Stimulated activated CD8-positive, alpha-beta memory T cell treated with anti-CD3 and anti-CD28 coated beads, Interleukin-7, amount 100 ng/mL, for 48 hours (primary cell): ENCODE measurements at places on chromosomes 7 and 10.

DNA sequence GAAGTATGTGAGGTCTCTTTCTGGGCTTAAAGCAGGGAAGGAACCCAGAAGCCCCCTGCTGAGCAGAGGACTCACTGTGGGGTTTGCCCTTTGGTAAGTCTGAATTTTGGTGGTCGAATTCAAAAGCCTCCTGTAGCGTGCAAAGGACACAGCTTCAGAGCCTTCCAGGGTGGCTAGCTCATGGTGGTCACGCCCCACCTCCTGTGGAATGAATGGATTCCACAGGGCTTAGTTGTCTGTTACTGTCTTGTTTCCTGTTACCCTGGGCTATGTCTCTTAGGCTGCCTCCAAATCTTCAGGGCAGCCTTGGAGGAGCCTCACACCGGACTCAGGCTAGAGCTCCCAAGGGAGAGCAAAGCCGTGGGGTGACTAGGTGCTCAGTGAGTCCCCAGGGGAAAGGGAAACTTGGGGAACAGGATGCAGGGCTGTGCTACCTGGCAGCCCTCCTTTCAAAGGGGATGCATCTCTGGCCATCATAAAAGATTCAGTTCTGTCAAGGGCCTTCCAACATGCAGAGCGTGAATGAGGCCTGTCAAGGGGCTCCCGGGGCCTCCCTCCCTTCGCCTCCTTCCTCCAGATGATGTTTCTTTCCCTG lies 211.7 kb downstream of the CCSER2 start:
- no peak for DNase-seq

DNA sequence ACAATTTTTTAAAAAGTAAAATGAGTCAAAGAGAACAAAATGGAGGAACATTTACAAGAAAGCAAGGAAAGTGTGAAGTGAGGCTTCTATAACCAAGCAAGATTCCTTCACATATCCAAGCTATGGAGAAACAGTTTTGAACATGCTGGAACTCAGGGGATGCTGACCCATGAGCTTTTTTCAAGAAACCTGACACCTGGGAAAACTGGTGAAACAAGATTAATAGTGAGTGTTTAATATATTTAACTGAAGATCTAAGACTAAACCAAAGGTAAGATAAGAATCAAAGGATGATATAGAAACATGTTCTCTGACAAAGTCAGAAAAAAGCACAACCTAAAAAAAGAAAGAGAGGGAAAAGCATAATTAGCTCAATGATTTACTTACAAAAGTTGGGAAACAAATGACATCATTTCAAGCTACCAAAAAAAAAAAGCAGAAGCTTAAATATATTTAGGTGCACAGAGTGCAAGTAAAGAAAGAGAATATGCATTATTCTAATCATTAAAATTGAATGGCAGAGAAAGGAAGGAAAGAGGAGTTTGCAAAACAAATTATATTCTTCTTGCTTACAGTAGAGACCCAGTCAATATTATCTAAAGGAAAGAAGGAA lies 24.9 kb downstream of the C7orf25 start:
- DNase-seq: no peak

- no peak for DNase-seq
Measured at GRCh38 chr10:86363833-86364490, 2.6 kb downstream of the GRID1 start.

- DNase-seq: no peak
Measured at GRCh38 chr7:37052705-37053104, 328.4 kb upstream of the AOAH start.

DNA sequence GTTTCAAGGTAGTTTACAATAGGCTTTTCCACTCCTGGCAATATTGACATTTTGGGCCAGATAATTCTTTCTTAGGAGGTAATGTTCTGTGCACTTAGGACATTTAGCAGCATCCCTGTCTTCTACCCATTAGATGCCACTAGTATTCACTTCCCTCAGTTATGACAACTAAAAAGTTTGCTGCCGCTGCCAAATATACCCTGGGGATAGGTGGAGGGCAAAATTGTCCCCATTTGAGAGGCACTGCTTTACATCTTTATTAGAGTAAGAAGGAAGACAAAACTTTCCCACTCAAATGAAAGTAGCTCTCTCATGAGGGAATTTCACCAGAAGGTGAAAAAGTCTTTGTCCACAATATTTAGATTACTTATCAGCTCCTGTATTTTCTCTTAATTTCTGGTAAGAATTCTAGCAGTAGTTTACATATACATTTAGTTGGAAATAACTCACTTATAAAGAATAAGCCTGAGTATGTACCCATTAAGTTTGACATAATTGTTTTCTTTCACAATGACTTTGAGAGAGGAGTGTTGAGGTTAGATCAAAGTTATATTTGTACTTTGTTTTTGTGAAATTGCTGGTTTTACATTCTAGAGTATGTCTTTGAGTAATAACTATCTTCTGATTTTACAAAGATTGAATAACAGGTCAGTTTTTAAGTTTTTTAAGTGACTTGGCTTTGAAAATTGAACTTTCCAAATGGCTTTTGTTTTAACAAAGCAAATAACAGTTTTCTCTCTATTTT lies 46.0 kb downstream of the HELLS start:
- DNase-seq: no peak

DNA sequence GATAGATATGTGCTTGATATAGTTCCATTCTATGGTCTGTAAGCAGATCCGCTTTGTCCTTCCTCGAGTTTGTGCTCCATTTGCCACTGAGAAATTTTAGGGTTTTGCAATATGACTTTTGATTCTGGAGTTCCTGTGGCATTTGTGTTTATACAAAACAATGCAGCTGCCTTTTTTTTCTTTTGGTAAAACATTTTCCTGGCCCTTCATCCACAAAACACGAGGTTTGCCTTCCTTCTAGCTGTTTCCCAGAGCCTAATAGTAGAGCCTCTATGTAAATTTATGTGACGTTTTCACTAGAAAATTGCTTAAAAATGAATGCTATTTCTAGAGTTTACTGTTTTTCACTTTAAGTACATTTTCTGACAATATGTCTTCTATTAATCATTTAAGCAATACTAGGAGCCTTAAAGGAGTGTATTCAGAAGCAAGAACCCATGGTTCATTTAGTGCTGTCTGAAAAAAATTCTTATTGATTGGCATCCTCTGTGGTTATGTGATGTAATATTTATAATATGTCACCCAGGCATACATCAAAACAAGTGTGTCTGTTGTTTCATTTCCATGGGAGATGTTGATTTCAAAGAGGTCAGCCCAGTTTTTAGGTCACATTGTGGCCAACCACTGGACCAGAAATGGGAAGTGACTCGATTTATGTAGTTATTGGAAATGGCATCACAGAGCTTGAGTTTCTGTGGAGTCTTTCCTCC lies 618.3 kb downstream of the LRMDA start:
- no peak for DNase-seq

- DNase-seq: no peak
Measured at GRCh38 chr7:125118444-125118843, 188.8 kb upstream of the POT1 start.

- no peak for DNase-seq
Measured at GRCh38 chr7:36368496-36368895, 21.2 kb upstream of the ANLN start.

GRCh38 chr10:29790207-29790606 lies 155.4 kb upstream of the SVIL start:
- no peak for DNase-seq

- DNase-seq: no peak
Measured at GRCh38 chr10:123742751-123743440, 76.7 kb downstream of the GPR26 start.

- DNase-seq: no peak
Measured at GRCh38 chr7:90797596-90797995, 201.5 kb downstream of the CDK14 start.

- DNase-seq: no peak
Measured at GRCh38 chr7:86991093-86991769, 68.2 kb downstream of the ELAPOR2 start.

- DNase-seq: no peak
Measured at GRCh38 chr7:109751241-109751640, 1181.6 kb downstream of the DNAJB9 start.

GRCh38 chr7:47153058-47153457 lies 428.9 kb downstream of the TNS3 start:
- no peak for DNase-seq

GRCh38 chr10:12355384-12355783 lies 6.0 kb downstream of the CAMK1D start:
- no peak for DNase-seq

- DNase-seq: no peak
Measured at GRCh38 chr7:26461518-26461917, 169.9 kb downstream of the SNX10 start.

DNA sequence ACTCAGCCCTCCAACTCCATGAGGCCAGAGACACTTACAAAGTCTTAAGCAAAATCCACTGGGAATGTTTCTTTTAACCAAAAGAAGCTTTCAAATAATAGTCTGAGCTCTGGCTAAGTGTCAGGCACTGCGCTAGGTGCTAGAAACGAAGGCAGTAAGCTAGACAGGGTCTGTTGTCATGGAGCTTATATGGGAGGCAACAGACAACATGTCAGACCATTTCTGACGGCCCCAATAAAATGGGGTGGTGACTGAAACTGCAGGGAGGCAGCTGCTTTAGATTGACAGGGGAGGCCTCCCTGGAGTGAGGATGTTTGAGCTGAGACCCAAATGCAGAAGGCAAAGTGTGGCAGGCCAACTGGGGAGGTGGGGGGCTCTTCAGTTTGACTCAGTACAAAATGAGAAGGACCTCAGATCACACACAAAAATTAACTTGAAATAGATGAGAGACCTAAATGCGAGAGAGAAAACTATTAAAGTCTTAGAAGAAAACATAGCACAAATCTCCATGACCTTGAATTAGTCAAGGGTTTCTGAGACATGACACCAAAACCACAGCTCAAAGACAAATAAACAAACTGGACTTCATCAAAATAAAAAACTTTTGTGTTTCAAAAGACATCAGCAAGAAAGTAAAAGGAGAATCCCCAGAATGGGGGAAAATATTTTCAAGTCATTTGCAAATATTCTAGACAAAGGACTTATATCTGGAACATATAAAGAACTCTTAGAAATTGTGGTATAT lies 40.6 kb downstream of the SH3PXD2A start:
- no peak for DNase-seq

GRCh38 chr10:53601260-53601875 lies 828.8 kb upstream of the MBL2 start:
- DNase-seq: no peak

GRCh38 chr10:34116681-34117271 lies 698.3 kb downstream of the PARD3 start:
- no peak for DNase-seq

DNA sequence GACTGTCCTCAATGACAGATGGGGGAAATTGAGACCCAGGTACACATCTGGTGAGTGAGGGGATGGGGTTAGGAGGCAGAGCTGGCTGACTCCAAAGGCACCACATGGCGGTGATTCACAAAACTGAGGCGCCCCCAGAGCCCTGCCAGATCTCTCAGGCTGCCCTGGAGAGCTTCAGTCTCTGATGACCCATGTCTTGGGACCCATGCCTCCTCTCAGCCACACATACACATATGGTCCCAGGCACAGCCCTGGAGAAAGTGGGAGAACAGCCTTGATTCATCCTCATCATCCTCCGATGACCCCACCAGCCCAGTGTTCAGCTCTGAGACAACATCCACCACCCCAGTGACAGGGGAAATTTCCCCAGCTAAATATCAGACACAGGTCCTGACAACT lies 426.0 kb downstream of the RPS24 start:
- DNase-seq: no peak

GRCh38 chr10:132203256-132204077 lies 16.7 kb downstream of the DPYSL4 start:
- DNase-seq: no peak

- DNase-seq: no peak
Measured at GRCh38 chr10:6162589-6163356, 40.0 kb upstream of the PFKFB3 start.

DNA sequence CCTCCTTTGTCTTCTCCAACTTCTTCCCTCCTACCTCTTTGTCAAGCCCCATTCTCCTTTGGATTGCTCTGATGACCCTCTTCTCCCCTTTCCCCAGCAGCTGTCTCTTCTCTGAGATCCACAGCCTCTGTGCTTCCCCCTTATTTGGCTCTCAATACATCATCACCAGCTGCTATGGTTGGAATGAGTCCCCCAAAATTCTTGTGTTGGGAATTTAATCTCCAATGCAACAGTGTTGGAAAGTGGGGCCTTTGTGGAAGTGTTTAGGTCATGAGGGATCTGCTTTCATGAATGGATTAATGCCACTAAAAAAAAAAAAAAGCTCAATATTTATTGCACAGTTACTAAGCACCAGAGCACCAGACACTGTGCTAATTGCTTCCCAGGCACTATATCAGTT lies 39.2 kb upstream of the FRMD4A start:
- DNase-seq: no peak

DNA sequence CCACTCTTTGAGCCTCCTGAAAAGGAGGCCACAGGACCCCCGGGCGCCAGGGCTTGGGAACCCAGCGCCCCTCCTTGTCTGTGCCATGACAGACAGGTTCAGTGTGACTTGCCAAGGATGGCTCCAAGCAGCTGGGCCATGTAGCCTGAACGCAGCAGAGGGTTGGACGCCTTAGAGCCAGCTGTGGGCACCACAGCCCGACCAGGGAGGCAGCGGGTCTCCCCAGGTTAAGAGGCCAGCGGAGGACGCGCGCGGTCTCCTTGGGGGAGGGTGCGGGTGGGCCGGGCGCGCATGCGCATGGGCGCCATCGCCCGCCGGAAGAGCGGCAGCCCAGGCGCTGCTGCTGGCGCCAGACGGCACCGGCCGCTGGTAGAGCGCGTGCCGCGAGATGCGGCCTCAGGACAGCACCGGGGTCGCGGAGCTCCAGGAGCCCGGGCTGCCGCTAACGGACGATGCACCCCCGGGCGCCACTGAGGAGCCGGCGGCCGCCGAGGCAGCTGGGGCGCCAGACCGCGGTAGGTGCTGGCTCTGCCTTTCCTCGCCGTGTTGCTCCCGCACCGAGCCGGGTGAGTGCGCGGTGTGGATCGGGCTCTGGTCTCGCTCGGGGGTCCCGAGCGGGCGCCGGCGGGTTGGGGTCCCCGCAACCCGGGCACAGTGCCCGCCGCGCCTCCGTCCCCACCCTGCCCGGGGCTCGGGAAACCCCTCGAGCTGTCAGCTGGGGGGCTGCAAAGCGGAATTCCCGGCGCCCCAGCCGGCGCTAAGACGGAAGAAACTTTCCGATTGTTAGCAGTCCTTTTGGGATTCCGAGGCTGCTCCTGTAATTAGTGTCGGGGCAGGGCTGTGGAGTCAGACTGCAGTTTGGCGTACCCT lies at the start of gene SLC35G1:
SLC35G1 (plus strand) TSS at position 333 of the 870 bp plus-strand sequence; CDS start at position 389, 56 bp downstream.
- DNase-seq: peak; percentile 42

DNA sequence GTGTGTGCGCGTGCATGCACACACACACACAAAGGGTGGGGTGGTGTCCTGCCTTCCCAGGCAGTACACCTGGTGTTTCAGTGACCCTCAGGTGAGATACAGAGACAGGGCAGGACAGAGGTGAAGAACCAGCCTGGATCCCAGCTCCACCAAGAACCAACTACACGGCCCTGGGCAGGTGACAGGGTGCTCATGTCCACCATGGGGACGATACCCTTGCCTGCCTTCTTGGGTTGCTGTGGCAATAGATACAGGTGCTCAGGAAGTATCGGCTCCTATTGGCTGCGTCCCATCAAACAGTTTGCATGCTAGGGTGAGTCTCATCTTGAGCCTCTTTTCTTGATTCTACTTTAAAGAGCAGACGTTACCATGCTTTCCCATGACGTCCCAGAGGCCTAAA lies 33.7 kb upstream of the CXCL12 start:
- DNase-seq: no peak
